ENCODE measurements at places on chromosomes 1 and 21.

DNA sequence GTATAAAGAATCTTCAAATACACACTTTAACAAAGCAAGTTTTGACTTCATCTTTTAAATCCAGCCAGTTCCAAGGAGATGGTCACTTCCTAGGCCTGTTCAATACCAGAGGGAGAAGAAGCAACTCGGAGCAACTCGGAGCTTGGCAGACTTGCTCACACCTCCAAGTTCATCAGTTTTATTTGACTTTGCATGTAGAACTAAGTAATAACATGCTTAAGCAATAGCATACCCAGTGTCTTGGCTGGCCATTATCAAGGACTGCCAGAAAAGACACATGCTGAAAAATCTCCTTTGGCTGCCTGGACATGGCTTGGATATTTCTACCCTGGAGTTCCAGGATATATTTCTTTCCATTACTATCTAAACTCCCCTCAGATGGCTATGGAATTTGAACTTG is 52.6 kb downstream of the GNG12 start:
- no peak for DNase-seq

DNA sequence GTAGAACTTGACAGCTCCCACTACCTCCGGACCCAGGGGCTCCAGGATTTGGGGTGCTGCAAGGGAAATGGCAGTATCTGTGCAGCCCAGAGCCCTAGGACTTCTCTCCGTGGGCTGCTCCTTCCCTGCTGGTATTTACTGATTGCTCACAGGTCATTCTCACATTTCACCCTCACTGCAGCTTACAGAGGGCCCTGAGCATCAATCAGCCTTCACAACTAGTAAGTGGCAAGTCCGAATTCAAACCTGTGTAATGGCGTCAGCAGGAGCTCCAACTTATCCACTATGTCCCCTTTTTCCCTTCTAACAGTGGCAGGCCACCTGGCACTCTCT is 32.4 kb downstream of the PIK3C2B start:
- no peak for DNase-seq

GRCh38 chr1:23664837-23665795 is 26.5 kb upstream of the RPL11 start:
- DNase-seq, result no peak

- DNase-seq, result no peak
Measured at GRCh38 chr1:1788646-1789431, 10.6 kb upstream of the NADK start.

- DNase-seq, result no peak
Measured at GRCh38 chr1:92820024-92820423, 11.8 kb upstream of the RPL5 start.

DNA sequence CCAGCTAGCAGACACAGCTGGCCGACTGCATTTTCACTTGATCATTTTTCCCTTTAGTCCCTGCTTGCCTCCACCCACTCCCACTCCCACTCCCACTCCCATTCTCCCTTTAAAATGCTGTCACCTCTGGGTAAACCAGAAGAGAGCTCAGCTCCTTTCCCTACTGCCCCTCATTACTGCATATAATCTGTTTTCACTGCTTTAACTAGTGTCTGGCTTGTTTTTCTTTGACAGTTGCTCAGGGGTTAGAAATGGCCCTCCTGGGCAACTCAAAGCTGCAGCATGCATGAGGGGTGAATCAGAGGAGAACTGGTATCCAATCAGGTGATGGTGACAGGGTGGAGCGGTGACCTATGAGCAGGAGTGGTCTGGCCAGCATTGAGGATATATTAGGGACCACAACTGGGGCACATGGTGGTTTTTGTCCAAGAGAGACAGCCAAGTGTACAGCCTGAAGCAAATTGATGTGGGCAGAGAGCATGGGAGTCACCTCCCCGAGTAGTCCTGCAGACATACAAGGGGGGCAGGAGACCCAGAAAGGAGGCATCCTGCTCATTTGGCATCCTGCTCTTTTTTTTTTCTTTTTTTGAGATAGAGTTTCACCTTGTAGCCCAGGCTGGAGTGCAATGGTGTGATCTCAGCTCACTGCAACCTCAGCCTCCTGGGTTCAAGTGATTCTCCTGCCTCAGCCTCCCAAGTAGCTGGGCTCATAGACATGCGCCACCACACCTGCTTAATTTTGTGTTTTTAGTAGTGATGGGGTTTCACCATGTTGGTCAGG is 42.6 kb upstream of the SRSF10 start:
- DNase-seq, result no peak

- DNase-seq, result no peak
Measured at GRCh38 chr1:220511785-220512184, 16.2 kb upstream of the MARK1 start.

DNA sequence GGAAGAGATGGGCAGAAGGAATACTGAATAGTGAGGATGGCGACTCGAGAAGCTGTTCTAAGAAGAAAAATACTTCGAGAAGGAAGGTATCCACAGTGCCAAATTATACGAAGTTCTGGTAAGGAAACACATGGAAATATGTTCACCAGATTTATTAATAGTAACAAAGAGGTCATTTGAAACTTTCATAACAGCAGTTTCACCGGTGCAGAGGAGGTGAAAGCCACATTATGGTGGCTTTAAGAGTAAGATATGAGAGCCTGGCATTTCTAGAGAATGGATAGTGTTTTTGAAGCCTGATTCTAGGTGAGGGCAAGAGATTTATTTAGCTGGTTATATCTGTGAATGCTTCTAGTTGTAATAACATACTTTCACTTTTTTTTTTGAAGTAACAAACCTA is 56.2 kb downstream of the DPYD start:
- no peak for DNase-seq

GRCh38 chr1:233673947-233674431 is 60.1 kb downstream of the KCNK1 start:
- DNase-seq, result no peak

DNA sequence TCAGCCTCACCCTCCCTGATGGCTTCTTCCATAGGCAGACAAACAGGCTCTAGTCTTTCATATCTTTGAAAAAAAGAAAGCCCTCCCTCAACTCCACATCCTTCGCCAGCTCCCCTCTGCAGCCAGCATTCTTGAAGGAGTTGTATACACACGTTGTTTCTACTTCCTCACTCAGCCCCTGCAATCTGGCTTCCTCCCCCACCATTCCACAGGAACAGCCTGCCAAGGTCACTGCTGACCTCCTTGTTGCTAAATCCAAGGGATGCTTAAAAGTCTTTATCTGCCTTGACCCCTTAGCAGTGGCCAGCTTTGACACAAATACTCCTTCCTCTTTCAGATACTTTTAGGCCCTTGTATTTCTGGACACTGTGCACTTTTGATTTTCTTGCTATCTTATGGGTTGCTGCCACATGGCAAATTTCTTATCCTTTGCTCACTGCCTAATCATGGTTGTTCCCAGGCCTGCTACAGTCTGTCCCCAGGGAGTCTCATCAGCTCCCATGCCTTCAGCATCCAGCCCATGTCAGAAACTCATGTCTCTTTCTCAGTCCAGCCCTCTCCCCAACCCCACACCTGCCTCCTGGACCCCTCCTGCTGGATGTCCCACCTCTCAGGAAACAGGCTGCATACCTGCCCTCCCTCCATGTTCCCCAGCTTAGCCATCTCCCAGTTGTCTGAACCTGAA is 8.3 kb downstream of the FAM229A start:
- DNase-seq, result no peak

- no peak for DNase-seq
Measured at GRCh38 chr1:108704496-108704895, 8.2 kb upstream of the FNDC7 start.

DNA sequence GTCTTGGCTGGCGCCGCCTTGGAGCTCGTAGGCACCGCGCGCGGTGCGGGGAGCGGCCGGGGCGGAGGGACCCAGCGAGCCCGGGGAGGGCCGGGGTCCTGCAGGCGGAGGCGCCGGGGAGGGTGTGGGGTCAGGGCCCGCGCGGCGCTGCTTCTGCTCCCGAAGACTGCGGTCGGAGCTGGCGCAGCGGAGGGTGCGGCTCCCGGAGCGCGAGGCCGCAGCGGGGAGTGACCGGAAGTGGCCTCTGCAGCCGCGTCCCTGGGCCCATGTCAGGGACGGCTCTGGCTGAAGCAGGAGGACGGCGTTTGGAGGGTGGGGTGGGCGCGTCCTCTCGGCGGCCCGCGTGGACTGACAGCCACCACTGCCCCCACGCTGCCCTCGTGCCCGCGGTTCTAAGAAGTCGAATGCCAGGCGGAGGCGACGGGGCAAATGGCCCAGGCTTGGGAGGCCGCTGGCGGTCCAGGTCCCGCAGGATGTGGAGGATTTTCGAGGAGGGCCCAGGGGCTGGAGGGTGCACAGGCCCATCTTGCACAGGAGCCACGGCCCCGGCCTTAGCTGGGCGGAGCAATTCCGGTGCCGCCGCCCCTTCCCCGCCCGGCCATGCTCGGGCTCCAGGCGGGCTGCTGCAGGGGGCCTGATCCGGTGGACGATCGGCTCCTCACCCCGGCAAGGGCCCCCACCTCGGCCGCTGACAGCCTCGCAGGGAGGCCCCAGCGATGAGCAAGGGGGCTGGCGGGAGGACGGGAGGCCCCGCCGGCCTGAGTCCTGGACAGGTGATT is 7.7 kb upstream of the ZNF669 start:
- no peak for DNase-seq

All from stimulated activated CD4-positive, alpha-beta T cell treated with anti-CD3 and anti-CD28 coated beads, Interleukin-2, amount 100 ng/mL, for 24 hours (primary cell).